Heart right ventricle (tissue), 16 donors: ENCODE measurements at places on chromosomes 2 and 18. TPM values are rescaled to one million over a fixed set of nuclear protein-coding genes. Genes with fewer than 3 reads are reported as not detected.

DNA sequence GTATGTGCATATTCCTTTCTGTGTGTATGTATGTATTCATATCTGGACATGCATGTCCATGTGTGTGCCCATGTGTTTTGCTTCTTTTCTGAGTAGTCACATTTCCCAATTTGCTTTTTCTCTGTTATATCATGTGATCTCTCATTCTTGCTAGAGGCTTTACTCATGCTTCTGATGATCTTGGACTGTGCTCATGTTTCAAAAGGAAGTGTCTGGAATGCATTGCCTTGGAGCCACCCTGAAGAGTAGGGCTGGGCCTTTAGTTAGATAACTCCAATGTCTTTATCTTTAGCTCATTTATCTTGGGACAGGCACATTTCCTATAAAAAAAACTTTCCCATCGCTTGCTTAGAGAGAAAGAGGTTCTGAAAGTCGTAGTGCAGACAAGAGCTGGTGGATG is 859.2 kb downstream of the CNTNAP5 start:
- DNase-seq: no peak
- no peaks in the 10 kb centered on the region for H3K27me3 ChIP-seq
- H3K36me3 ChIP-seq: no peaks in the 10 kb centered on the region
- no peak overlapping the region for H3K4me3 ChIP-seq

- no peaks in the 10 kb centered on the region for H3K27me3 ChIP-seq
- no peak overlapping the region for H3K4me3 ChIP-seq
- no peak overlapping the region for H3K27ac ChIP-seq
- H3K4me1 ChIP-seq: no peaks in the 10 kb centered on the region
These were observed 921.2 kb upstream of the LRRTM1 start for GRCh38 chr2:81225756-81226155.

- H3K27me3 ChIP-seq: no peaks in the 10 kb centered on the region
- no peaks in the 10 kb centered on the region for H3K4me1 ChIP-seq
- no peak for DNase-seq
- H3K27ac ChIP-seq: no peak overlapping the region
These were observed 211.6 kb downstream of the SEPTIN10 start for GRCh38 chr2:109402180-109402579.

- H3K4me3 ChIP-seq: no peak overlapping the region
- no peak overlapping the region for H3K27ac ChIP-seq
- H3K4me1 ChIP-seq: no peaks in the 10 kb centered on the region
These were observed 271.1 kb upstream of the RAB6C start for GRCh38 chr2:129708221-129708967.

GRCh38 chr2:28565720-28566295 is 69.9 kb downstream of the PLB1 start:
- H3K4me3 ChIP-seq: no peak overlapping the region
- H3K36me3 ChIP-seq: no peaks in the 10 kb centered on the region
- no peaks in the 10 kb centered on the region for H3K4me1 ChIP-seq
- H3K27ac ChIP-seq: no peak overlapping the region
- no peaks in the 10 kb centered on the region for H3K27me3 ChIP-seq

MRPS9 gene
- total RNA-seq: 79.4 TPM

AQP12B gene
- total RNA-seq: not detected

SCLY gene
- 13.9 TPM for total RNA-seq

C2orf66 gene
- total RNA-seq: not detected

- no peaks in the 10 kb centered on the region for H3K27me3 ChIP-seq
- no peak overlapping the region for H3K27ac ChIP-seq
- no peak overlapping the region for H3K4me3 ChIP-seq
- no peaks in the 10 kb centered on the region for H3K4me1 ChIP-seq
- DNase-seq: no peak
These were observed 692.3 kb downstream of the LRP1B start for GRCh38 chr2:141438536-141438935.

IL18RAP gene
- total RNA-seq: not detected

- peaks cover 9% of the 10 kb centered on the region for H3K4me1 ChIP-seq
- no peak overlapping the region for H3K4me3 ChIP-seq
- no peaks in the 10 kb centered on the region for H3K27me3 ChIP-seq
These were observed 69.9 kb downstream of the RHOB start for GRCh38 chr2:20516646-20517341.

DNA sequence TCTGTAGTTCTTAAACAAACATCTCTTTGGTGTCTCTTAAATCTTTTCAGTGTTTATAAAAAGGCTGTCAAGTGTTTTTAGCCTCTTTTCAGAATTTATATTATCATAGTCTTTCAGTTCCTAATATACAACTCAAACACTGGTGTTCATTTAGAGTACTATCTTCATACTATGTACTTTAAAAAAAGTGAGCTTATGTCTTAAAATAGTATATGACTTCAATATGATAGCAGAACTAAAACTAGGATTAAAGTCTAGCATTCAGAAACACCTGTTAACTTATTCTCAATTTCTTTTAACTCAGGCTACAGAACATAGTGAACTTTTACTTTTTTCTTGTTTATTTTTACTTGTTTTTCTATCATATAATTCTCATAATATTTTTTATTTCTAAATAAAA is 14.7 kb upstream of the IKZF2 start:
- H3K4me1 ChIP-seq: no peaks in the 10 kb centered on the region
- no peaks in the 10 kb centered on the region for H3K36me3 ChIP-seq
- no peaks in the 10 kb centered on the region for H3K27me3 ChIP-seq
- no peak overlapping the region for H3K27ac ChIP-seq

TCF23 gene
- total RNA-seq: 0.09 TPM

DNA sequence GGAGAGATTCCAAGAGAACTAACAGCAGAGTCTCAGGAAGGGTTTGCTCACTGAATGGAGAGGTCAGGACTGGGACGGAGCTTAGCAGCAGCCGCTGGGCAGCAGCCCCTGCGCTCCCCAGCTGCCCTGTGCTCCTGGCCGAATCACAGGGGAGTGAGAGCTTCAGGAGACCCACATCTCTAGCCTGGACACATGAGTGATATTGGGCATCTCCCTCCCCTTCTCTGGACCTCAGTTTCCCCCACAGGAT is 511 bp downstream of the MATN3 start:
- H3K27ac ChIP-seq: no peak overlapping the region
- H3K27me3 ChIP-seq: peaks cover 11% of the 10 kb centered on the region
- H3K4me1 ChIP-seq: peaks cover 11% of the 10 kb centered on the region
- H3K36me3 ChIP-seq: no peaks in the 10 kb centered on the region
- DNase-seq: no peak
- H3K4me3 ChIP-seq: peak overlapping the region; percentile 62

ALS2 gene
- 26.3 TPM for total RNA-seq

GRCh38 chr2:66576311-66576560 is 141.3 kb downstream of the MEIS1 start:
- no peak overlapping the region for H3K27ac ChIP-seq
- DNase-seq: no peak
- peaks cover 59% of the 10 kb centered on the region for H3K27me3 ChIP-seq
- peaks cover 46% of the 10 kb centered on the region for H3K4me1 ChIP-seq
- no peaks in the 10 kb centered on the region for H3K36me3 ChIP-seq
- peak overlapping the region; percentile 44 for H3K4me3 ChIP-seq

GRCh38 chr18:69985239-69985638 is 37.6 kb upstream of the CD226 start:
- H3K4me3 ChIP-seq: no peak overlapping the region
- no peak for DNase-seq
- H3K27ac ChIP-seq: no peak overlapping the region
- H3K36me3 ChIP-seq: no peaks in the 10 kb centered on the region

DNA sequence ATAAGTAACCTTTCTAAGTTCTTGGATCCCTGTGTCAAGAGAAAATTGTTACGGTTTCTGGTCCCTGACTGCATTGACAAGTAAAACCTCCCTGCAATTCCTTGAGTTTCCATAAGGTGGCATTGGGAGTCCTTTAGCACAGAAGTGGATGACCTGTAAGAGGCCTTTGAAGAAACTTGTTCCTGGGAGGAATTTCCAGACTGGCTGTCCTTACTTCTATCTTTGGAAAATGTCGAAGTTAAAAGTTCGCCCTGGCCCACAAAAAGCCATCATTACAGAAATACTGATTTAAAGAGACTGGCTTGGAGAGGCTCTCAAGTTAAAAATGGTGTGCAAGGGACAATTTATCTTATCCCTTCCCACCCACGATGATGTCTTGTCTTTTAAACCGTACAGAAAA is 218.4 kb downstream of the CDH20 start:
- no peaks in the 10 kb centered on the region for H3K27me3 ChIP-seq
- no peak overlapping the region for H3K4me3 ChIP-seq
- H3K36me3 ChIP-seq: no peaks in the 10 kb centered on the region
- peaks cover 11% of the 10 kb centered on the region for H3K4me1 ChIP-seq

- H3K36me3 ChIP-seq: no peaks in the 10 kb centered on the region
- no peak overlapping the region for H3K27ac ChIP-seq
- H3K27me3 ChIP-seq: no peaks in the 10 kb centered on the region
- H3K4me3 ChIP-seq: no peak overlapping the region
These were observed 106.9 kb upstream of the HDAC4 start for GRCh38 chr2:239507576-239508258.

HES6 gene
- total RNA-seq: 2.9 TPM

- H3K4me3 ChIP-seq: no peak overlapping the region
- no peak for DNase-seq
- peaks cover 15% of the 10 kb centered on the region for H3K4me1 ChIP-seq
- no peaks in the 10 kb centered on the region for H3K36me3 ChIP-seq
- no peaks in the 10 kb centered on the region for H3K27me3 ChIP-seq
These were observed 2.0 kb upstream of the HK2 start for GRCh38 chr2:74831693-74832530.

- no peaks in the 10 kb centered on the region for H3K4me1 ChIP-seq
- H3K36me3 ChIP-seq: no peaks in the 10 kb centered on the region
- H3K27ac ChIP-seq: no peak overlapping the region
- no peak overlapping the region for H3K4me3 ChIP-seq
These were observed 43.2 kb upstream of the SKA1 start for GRCh38 chr18:50331691-50332090.

GRCh38 chr2:69966496-69966895 is 5.1 kb upstream of the ASPRV1 start:
- no peak for DNase-seq
- no peaks in the 10 kb centered on the region for H3K4me1 ChIP-seq
- H3K4me3 ChIP-seq: no peak overlapping the region
- no peak overlapping the region for H3K27ac ChIP-seq
- no peaks in the 10 kb centered on the region for H3K27me3 ChIP-seq
